Peyer's patch (tissue), 4 donors: ENCODE measurements at places on chromosomes 1 and 21. TPM values are rescaled to one million over a fixed set of nuclear protein-coding genes. Genes with fewer than 3 reads are reported as not detected.

DNA sequence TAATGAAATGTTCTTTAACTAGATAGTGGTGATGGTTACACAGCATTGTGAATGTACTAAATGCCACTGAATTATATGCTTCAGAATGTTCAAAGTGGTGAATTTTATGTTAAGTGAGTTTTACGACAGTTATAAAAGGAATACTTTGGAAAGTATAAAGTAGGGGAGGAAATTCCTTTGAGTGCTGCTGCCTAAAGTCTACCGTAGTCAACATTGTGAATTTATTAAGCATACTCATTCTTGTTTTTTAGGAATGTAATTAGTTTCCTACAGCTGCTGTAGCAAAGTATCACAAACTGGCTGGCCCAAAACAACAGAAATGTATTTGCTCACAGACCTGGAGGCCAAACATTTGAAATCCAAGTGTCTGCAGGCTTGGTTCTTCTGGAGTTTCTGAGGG, 73.0 kb downstream of the SWT1 start:
- DNase-seq = no peak

PIGR gene
- total RNA-seq = 2,072 TPM

- DNase-seq = no peak
These were observed 35.4 kb upstream of the TRAPPC10 start for GRCh38 chr21:43976661-43977060.

DNA sequence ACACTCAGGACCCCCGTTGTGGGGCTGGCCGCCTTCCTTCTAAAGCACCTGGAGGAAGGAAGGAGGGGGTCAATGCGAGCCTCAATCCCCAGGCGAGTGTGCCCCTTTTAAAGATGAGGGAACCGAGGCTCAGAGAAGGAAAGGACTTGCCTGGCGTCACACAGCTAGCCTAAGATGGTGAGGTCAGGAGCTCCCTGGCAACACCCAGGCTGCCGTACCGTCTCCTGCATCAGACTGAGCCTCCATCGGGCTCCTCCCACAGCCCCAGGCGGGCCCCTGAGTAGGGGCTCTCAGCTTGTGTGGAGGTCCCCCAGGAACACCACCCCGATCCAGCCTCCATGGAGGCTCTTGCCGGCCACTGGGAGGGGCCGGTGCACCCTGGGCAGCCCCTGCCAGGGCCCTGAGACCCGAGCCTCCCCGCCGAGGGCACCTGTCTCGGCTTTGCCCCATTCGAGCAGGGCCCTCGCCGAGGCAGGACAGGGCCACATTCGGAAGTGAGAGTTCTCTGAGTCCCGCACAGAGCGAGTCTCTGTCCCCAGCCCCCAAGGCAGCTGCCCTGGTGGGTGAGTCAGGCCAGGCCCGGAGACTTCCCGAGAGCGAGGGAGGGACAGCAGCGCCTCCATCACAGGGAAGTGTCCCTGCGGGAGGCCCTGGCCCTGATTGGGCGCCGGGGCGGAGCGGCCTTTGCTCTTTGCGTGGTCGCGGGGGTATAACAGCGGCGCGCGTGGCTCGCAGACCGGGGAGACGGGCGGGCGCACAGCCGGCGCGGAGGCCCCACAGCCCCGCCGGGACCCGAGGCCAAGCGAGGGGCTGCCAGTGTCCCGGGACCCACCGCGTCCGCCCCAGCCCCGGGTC, at the start of gene AIRE:
Gene AIRE, plus strand, starts transcription at position 739 of the 855 bp plus-strand sequence. CDS start 131 bp downstream, outside the sequence.
- DNase-seq = no peak

ZNF648 gene
- total RNA-seq = not detected

ATP8B2 gene
- total RNA-seq = 31.9 TPM

DNA sequence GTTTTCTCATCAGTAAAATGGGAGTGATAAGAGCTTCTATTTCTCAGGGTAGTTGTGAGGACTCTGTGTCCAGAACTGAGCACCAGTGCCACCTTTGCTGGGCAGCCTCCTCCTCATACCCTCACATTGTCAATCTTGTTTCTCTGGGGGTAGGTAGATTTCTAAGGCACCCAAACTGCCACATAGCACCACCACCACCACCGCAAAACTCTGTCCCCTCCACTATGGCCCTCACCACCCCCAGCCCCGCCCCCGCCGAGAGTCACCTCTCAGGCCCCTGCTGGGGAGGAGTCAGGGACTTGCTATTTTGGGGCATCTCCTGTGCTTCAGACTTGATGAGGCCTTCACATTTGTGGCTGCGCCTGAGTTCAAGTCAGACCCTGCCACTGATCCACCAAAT, 549.2 kb downstream of the PTPRU start:
- DNase-seq = no peak

PRAMEF1 gene
- not detected for total RNA-seq

TIPRL gene
- total RNA-seq = 15.2 TPM

GRCh38 chr21:26563856-26564503, 9.1 kb downstream of the CYYR1 start:
- no peak for DNase-seq

DNA sequence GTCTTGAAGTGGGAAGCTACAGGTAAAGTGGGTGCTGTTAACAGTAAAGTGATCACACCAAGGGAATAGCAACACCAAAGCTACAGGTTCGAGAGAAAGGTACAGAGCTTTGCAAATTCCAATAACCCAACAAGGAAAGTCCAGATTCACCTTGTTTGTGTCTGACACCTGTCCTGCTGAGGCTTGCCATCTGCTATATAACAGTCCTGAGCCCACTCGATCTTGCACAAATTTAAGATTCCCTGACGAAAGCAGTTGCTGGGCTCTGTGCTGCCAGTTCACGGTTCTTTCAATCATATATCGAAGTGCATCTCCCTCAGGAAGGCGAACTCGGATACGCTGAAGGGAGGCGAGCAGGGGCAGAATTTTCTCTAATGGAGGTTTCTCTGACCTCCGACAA, 23.0 kb upstream of the SYT2 start:
- DNase-seq = no peak

GRCh38 chr1:27607239-27607804, 3.4 kb upstream of the AHDC1 start:
- DNase-seq = no peak

ZNF683 gene
- not detected for total RNA-seq

GRCh38 chr1:178871551-178872320, 859 bp upstream of the ANGPTL1 start:
- no peak for DNase-seq

DNA sequence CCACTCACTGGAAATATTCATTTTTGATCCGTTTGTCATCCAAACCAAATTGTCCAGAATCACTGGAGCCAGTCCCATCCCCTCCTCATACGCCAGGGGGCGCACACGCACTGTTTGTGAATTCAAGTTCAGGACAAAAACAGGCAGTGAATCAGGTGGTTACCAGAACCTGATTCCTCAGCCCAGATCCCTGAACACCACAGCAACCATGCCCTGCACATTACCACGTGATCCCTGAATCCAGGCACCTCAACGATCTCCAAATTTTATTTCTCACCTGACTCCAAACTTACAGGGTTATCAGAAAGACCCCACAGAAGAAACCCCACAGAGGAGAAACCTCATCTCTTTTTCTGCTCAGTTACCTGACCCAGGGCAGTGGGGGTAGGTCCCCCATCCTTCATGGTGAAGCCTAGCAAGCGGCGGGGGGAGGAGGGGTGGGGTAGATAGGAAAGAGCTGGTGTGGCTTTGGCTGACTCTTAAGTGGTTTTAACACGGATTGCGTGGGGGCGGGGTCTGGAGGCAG, 1.4 kb upstream of the PTPRF start:
- DNase-seq = peak; percentile 76
